ENCODE measurements at places on chromosomes 16 and 17.
A peak's percentile ranks its signal among the peaks of the same experiment; 100 is the strongest.

DNA sequence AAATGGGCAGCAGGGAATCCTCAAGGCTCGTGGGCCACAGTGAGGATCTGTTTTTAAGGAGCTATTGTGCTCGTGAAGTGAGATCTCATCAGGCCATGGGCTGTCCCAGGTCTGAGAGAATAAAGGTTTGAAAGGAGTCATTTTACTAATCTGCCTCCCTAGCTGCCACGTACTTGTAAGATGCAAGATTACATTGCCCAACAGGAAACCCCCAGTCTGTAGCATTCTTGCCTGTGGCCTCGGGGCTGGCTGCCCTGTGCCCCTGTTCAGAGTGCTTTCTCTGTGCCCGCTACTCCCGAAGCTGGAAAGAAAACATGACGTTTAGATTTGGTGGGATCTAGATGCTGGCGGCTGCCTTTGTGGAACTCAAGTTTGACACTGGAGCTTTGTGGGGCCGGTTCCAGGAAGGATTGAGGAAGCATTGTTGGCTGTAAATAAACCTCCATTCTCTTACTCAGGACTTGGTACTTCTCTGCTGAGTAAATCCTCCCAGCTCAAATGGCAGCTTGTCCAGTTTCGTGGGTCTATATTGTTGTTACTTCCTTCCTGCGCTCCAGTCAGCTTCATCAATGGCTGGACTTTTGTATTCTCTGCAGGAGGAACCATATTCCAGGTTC is 21.2 kb downstream of the SAP30BP start:
- H3K4me1 ChIP-seq: peaks cover 57% of the 10 kb centered on the region
- H3K27me3 ChIP-seq: no peaks in the 10 kb centered on the region

DNA sequence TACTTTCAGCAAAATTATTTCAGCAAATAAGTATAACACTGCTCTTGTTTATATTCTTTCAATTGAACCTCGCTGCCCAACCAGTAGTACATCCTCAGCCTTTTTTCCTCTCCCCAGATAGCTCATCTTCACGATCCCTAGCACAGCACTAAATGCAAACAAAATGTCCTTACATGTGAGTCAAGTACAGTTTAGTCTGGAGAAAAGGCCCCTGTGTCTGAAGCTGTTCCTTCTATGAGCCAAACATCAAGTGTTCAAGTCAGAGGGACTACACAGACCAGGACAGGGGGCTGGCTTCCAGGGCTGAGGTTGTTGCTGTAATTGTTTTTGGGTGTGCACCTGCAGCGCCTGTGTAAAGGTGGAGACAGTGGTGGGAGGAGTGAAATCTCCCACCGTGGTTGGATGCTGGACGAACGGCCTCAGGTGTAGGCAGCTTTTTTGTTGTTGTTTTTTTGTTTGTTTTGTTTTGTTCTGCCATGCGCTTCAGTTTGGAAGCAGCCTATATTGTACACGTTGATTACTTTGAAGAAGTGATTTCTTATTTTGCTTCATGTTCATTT is 147.1 kb downstream of the PRKCA start:
- no peak overlapping the region for H3K27ac ChIP-seq
- H3K4me1 ChIP-seq: peaks cover 34% of the 10 kb centered on the region
- H3K4me3 ChIP-seq: no peak overlapping the region
- no peaks in the 10 kb centered on the region for H3K27me3 ChIP-seq
- peaks cover 37% of the 10 kb centered on the region for H3K36me3 ChIP-seq

DNA sequence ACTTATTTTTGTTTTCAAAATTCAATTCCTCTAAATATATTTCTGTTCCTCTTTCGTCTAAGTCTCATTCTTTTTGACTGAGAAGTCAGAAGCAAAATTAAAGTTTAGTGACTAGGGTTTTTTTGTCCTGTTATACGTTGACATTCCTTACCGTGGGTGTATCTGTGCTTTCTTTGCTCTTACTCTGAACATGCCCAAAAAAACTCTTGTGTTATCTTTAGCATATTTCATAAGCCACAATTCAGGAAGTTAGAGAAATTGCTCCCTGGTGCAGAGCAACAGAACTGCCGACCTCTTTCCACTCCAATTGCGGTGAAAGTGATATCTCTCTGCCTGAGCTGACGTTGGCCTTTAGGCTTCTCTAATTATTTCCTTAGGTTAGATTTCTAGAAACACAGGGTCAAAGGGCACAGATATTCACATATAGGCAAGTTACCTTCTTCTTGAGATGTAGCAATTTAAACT is 65.7 kb downstream of the CENPV start:
- H3K4me3 ChIP-seq: peak overlapping the region; percentile 83
- peak overlapping the region; percentile 99 for H3K27ac ChIP-seq
- no peaks in the 10 kb centered on the region for H3K27me3 ChIP-seq

GRCh38 chr17:14745541-14745940 is 444.7 kb downstream of the HS3ST3B1 start:
- H3K36me3 ChIP-seq: no peaks in the 10 kb centered on the region
- no peak for DNase-seq
- no peaks in the 10 kb centered on the region for H3K27me3 ChIP-seq
- peaks cover 2% of the 10 kb centered on the region for H3K4me1 ChIP-seq
- no peak overlapping the region for H3K27ac ChIP-seq

DNA sequence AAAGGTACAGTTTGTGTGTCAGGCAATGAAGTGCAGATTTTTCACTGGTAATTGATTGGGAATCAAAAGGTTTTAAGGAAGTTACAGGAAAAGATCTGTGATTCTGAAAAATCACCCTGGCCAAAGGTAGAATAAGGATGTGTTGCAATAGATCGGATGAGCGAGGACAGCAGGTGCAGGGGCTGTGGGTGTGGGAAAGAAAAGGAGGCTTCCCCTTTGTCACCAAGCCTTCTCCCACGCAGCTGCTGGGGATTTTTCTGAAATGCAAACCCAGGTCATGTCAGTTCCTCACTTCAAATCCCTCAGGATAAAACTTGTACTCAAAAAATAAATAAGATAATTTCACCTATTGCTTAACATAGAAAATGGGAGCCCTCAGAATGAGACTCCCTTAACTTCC is 47.9 kb upstream of the ARHGAP17 start:
- H3K4me1 ChIP-seq: peaks cover 53% of the 10 kb centered on the region
- H3K27me3 ChIP-seq: no peaks in the 10 kb centered on the region
- no peak for DNase-seq
- H3K36me3 ChIP-seq: no peaks in the 10 kb centered on the region

- H3K36me3 ChIP-seq: peaks cover 12% of the 10 kb centered on the region
- H3K27me3 ChIP-seq: peaks cover 34% of the 10 kb centered on the region
- peak overlapping the region; percentile 70 for H3K27ac ChIP-seq
- peaks cover 46% of the 10 kb centered on the region for H3K4me1 ChIP-seq
- peak; percentile 76 for DNase-seq
These were observed 1.5 kb downstream of the TNRC6C start for GRCh38 chr17:77959926-77960521.

GRCh38 chr16:30054959-30055553 is 10.5 kb upstream of the ALDOA start:
- no peaks in the 10 kb centered on the region for H3K36me3 ChIP-seq
- DNase-seq: peak; percentile 88
- no peaks in the 10 kb centered on the region for H3K27me3 ChIP-seq

GRCh38 chr16:85326794-85327181 is 214.5 kb upstream of the CIBAR2 start:
- no peak for DNase-seq
- H3K36me3 ChIP-seq: no peaks in the 10 kb centered on the region
- H3K27me3 ChIP-seq: peaks cover 11% of the 10 kb centered on the region
- peaks cover 5% of the 10 kb centered on the region for H3K4me1 ChIP-seq
- no peak overlapping the region for H3K27ac ChIP-seq

- no peak overlapping the region for H3K4me3 ChIP-seq
- DNase-seq: no peak
- no peak overlapping the region for H3K27ac ChIP-seq
- peaks cover 2% of the 10 kb centered on the region for H3K4me1 ChIP-seq
- H3K27me3 ChIP-seq: peaks cover 2% of the 10 kb centered on the region
- peaks cover under 1% of the 10 kb centered on the region for H3K36me3 ChIP-seq
These were observed 62.9 kb downstream of the ADCY9 start for GRCh38 chr16:4053301-4053845.

DNA sequence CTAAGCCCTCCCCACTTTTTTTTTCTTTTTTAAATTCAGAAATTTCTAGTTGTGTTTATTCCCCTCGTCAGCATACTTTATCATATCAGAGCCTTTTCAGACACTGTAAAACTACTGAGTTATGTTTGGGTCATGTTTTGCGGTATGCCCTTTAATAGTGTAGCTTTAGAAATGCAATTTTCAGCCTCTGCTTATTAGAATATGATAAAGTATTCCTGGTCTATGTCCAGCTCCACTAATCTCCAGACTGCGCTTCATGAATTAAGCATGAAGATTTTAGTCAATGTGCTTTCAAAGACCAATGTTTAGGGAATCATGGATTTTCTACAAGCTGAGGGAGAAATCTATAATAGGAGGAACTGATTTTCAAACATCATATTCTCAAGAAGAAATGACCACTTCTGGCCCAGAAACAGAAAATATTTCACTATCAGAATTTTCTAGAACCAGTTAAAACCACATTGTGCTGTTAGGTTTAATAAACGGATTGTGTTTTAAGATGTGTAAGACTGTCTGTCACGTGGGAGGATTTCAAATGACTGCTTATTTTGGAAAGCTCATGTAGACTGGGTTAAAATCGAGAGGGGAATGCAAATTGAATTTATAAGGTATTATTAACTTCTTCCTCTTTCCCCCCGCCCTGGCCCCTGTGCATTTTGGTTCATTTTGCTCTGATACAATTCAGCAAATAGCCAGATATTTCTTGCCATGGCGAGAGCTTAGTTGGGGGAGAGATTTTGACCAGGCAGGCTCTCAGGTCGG is 498.5 kb downstream of the WWOX start:
- no peaks in the 10 kb centered on the region for H3K36me3 ChIP-seq
- H3K27ac ChIP-seq: no peak overlapping the region
- H3K27me3 ChIP-seq: no peaks in the 10 kb centered on the region
- no peaks in the 10 kb centered on the region for H3K4me1 ChIP-seq
- DNase-seq: no peak
- no peak overlapping the region for H3K4me3 ChIP-seq

DNA sequence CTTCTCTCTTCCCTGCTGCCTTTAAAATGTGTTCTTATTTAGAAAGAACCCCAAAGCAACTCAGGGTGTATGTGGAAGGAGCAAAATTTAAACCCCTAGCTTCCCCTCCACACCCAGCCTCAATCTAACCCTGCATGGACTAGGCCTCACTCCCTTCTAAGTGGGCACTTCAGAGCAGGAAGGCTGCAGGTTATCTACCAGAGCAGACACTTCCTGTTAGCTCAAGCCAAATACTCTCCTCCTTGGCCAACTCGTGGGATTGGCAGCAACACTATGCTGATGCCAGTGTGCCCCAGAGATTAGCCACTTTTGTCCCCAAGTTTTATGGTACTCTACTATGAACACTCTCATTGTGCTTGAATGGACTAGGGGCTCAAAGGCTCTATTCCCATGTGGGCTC is 35.6 kb downstream of the CCDC42 start:
- H3K27ac ChIP-seq: no peak overlapping the region
- H3K36me3 ChIP-seq: no peaks in the 10 kb centered on the region
- no peak overlapping the region for H3K4me3 ChIP-seq
- DNase-seq: no peak

DNA sequence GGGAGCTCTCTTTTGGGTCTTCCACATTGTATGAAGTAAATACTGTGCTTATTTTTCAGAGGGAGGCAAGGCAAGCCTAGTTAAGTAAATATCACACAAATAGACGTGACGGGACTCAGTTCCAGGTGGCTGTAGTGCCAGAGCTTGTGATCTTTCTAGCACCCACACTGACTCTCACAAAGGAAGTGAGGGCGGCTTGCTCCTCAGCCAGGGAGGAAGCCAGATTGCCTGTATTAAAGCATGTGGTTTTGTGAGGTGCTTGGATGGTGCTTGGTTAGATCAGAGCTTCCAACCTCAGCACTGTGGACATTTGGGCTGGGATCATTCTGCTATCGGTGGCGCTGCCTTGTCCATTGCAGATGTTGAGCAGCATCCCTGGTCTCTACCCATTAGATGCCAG is 80.1 kb downstream of the VAT1L start:
- H3K36me3 ChIP-seq: no peaks in the 10 kb centered on the region
- no peak overlapping the region for H3K27ac ChIP-seq
- DNase-seq: peak; percentile 69
- peaks cover 2% of the 10 kb centered on the region for H3K27me3 ChIP-seq
- peaks cover 9% of the 10 kb centered on the region for H3K4me1 ChIP-seq

- no peak overlapping the region for H3K4me3 ChIP-seq
- no peak overlapping the region for H3K27ac ChIP-seq
- no peak for DNase-seq
- peaks cover 27% of the 10 kb centered on the region for H3K36me3 ChIP-seq
- H3K4me1 ChIP-seq: peaks cover 16% of the 10 kb centered on the region
- H3K27me3 ChIP-seq: no peaks in the 10 kb centered on the region
These were observed 261.8 kb upstream of the CACNG5 start for GRCh38 chr17:66573078-66573477.

GRCh38 chr16:5024632-5025031 is 9.1 kb downstream of the NAGPA start:
- H3K27ac ChIP-seq: no peak overlapping the region
- no peaks in the 10 kb centered on the region for H3K36me3 ChIP-seq
- no peaks in the 10 kb centered on the region for H3K4me1 ChIP-seq
- H3K4me3 ChIP-seq: no peak overlapping the region

DNA sequence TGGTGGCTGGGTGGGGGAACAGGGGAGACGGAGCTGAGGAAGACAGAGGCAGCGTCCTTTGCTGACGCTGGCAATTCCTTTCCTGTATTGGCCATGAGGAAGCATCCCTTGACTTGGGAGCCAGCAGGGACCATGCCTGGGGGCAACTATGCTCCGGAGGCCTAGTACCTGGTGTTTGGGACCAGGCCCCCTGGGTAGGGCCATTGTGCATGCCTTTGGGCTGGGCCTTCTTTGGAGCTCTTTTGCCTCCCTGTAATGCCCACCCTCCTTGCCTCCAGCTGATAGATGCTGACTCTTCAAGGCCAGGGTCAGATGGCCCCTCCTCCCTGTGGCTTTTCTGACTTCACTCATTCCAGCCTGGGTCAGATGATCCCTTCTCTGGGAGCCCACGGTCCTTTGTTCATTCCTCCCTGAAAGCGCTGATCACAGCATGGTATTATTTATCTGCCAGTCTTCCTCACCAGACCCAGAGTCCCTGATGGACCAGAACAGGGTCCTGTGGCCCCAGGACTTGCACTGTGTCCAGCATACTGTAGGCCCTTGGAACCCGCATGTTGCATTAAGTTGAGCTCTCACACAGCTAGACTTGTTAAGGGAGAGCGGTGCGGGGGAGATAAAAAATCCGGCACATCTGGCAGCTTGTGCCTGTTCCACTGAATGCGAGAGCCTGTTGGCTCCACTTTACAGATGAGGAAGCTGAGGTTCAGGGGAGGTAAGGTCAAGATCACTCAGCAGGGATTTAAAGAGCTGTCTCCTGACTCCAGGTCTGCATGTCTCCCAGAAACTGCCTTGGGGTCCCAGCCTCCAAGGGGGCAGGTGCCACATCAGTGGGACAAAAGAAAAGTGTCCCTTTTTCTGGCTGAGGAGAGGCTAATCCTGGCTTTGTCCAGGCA is 2.9 kb downstream of the STARD3 start:
- H3K4me3 ChIP-seq: peak overlapping the region; percentile 39
- H3K27me3 ChIP-seq: no peaks in the 10 kb centered on the region
- no peak overlapping the region for H3K27ac ChIP-seq
- H3K36me3 ChIP-seq: peaks cover 3% of the 10 kb centered on the region
- DNase-seq: no peak

Data from activated CD4-positive, alpha-beta T cell treated with anti-CD3 and anti-CD28 coated beads, Interleukin-2, amount 10 ng/mL, durations not matched to agents 24 days and 14 days (primary cell).